Adrenal gland (tissue), 19 donors: ENCODE measurements at places on chromosomes 3 and 15.

- H3K4me3 ChIP-seq = no peak overlapping the region
- H3K27me3 ChIP-seq = no peaks in the 10 kb centered on the region
- no peak for DNase-seq
- no peaks in the 10 kb centered on the region for H3K36me3 ChIP-seq
- H3K27ac ChIP-seq = no peak overlapping the region
These were observed 6.0 kb downstream of the HCLS1 start for GRCh38 chr3:121654493-121655385.

- H3K4me3 ChIP-seq = no peak overlapping the region
- DNase-seq = no peak
- no peaks in the 10 kb centered on the region for H3K4me1 ChIP-seq
- no peaks in the 10 kb centered on the region for H3K27me3 ChIP-seq
These were observed 500.1 kb downstream of the NLGN1 start for GRCh38 chr3:173897631-173898030.

- peaks cover 59% of the 10 kb centered on the region for H3K4me1 ChIP-seq
- DNase-seq = peak; percentile 92
- peaks cover 87% of the 10 kb centered on the region for H3K36me3 ChIP-seq
These were observed 11.6 kb downstream of the PSMD6 start for GRCh38 chr3:64011685-64012084.

- no peak overlapping the region for H3K4me3 ChIP-seq
- no peak overlapping the region for H3K27ac ChIP-seq
- no peaks in the 10 kb centered on the region for H3K27me3 ChIP-seq
- DNase-seq = no peak
These were observed 7.6 kb downstream of the CMTM6 start for GRCh38 chr3:32495085-32495484.
